SK-N-MC (cell line): ENCODE measurements at places on chromosomes 7 and 10.

- no peak for DNase-seq
Observed at GRCh38 chr10:69721690-69722310, 79.9 kb upstream of the COL13A1 start.

DNA sequence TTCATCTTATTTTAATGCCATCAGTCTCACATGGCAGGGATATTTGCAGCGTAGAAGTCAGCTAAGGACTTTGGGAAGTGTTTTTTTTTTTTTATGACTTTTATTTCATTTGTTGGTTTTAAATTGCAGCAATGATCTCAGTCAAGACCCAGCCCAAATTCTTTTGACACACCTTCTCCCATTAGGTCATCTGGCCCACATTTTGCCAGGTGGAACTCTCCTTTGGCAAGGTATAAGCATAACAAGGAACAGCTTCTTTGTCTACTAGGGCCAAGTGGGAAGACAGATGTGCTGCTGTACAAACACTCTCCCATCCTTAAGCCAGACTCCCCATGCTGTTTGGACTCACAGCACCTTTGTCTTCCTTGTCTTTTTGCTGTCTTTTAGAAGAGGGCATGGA, 41.8 kb downstream of the PLEKHA8 start:
- no peak for DNase-seq

- no peak for DNase-seq
Observed at GRCh38 chr7:155533827-155534690, 12.3 kb downstream of the CNPY1 start.

DNA sequence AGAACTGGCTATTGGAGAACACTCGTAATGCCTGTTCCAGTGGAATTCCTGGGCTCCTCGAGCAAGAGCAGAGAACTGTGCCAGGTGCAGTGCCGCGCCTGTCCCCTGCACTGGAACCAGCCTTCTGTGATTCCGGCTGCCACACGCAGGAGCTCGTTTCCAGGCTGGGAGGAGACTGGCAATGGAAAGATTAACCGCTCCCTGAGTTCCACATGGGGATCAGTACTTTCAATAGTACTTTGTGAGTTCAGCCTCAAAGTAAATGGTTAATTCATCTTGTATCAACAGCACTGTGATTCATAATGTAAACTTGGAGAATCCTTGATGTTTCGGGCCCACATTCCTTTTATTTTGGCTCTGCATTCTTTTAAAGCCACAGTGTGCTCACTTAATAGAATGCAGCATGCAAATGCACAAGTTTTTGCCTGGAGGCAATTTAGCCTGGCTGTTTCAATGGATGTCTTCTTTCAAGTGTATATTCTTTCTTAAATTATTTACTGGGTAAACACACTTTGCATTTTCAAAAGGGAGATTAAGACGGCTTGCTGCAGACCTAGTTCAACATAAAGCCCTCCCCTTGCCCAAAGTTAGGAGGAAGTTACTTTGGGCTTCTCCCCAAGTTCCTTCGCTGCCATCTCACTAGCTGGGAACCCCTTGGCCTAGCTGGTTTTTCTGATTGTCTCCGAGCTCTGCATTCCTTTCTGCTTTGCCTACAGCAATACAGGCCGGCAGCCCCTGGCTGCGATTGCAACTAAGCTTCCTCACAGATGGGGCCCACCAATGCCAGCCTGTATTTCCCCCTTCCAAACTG, 138.1 kb upstream of the TCF7L2 start:
- peak; percentile 94 for DNase-seq

DNA sequence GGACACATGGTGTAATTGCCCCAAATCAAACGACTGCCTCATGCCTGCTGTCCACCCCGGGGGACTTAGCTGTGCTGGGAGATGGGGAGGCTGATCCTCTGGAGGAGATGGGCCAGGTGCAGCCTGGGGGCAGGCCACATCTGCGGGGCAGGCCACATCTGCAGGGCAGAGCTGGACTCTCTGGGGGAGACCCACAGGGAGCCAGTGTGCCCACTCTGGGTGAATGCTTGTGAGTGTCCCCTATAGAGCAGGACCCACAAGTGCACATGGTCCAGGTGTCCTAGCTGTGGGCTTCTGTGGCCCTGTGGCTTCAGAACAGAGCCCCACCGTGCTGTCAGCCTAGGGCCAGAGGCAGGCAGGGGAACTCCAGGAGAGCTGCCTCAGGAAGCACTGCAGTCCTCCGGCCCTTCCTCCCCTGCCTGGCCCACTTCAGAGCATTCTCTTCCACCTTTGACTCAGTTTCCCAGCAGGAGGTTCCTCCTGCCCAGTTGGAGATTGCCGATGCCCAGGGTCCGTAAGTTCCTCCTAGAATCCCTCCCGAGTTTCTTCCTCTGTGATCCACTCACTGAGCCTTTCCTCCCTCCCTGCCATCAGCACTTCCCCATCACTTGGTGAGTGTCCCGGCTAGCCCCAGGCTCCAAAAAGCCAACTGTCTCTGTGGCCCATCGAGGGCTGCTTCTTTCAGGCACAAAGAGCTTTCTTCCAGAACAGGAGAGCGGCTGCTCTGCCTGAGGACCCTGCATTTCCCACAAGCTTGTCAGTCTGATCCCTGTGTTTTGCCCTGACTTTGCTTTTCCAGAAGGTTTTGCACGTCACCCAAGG, 50.3 kb downstream of the ADCYAP1R1 start:
- DNase-seq, result no peak

DNA sequence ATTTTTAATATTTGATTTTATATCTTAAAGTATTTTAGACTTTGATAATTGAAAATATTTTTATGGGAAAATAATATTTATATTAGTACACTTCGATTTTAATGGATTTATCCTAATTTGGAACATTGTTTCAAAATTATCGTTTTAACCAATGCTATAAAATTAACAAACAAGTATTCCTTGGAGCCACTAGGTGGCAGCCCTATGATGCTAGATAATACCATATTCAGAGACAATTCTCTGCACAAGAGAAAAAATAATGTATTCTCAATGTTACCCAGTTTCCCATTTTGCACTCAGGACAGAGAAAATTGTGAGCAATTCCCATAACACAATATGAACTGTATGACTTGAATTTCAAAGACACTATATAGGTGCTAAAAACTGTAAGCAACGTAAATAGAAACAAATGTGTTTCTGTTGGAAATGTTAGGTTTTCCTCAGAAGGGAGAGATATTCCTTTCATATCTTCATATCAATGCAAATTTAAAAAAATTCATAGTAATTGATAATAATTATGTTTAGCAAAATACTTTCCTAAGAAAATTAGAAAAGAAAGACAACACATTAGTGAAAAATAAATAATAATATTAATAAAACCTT, 237.8 kb downstream of the SEMA3E start:
- peak; percentile 20 for DNase-seq

DNA sequence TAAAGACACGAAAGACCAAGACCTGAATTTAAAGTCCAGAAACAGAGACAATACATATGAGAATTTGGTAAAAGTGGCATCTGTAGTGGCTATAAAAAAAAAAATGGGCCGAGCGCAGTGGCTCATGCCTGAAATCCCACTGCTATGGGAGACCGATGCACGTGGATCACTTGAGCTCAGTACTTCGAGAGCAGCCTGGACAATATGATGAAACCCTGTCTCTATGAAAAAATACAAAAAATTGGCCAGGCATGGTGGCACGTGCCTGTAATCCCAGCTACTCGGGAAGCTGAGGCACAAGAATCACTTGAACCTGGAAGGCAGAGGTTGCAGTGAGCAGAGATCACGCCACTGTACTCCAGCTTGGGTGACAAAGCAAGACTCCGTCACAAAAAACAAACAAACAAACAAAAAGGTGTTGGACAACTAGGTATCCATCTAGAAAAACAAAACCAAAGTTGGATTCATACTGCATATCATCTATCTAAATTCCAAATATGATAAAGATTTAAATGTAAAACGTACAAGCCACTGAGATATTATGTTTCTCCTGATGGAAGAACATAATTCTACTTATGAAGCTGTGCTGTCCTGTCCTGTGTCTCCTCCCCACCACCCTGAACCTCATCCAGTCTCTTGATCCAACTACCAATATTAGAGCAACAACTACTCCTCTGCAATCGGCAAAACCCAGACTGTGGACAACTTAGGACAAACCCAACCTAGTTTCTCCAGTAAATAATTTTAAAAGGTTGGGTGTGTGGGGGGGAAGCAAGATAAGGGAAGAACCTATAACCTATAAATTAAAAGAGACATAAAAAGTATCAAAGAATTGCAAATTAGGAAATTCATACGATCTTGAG, 53.7 kb downstream of the ATAD1 start:
- no peak for DNase-seq

DNA sequence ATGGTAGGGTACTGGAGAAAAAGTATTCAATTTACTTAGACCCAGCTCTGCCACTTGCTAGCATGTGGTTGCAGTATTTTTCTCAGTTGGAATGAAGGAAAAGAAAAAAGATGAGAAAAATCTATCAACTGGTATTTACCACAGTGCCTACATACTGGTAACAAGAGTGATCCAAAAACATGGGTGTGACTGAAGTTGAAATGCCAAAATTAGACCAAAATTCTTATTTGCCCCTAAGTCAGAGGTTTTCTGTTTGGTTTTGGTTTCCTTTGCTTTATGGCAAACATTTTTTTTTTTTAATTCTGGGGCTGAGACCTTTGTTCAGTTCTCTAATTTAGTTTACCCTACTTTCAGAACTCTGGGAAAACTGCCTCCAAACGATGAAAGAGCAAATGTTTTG, 12.3 kb downstream of the HYCC1 start:
- DNase-seq, result no peak

- no peak for DNase-seq
Observed at GRCh38 chr10:8498881-8499280, 444.4 kb downstream of the GATA3 start.

DNA sequence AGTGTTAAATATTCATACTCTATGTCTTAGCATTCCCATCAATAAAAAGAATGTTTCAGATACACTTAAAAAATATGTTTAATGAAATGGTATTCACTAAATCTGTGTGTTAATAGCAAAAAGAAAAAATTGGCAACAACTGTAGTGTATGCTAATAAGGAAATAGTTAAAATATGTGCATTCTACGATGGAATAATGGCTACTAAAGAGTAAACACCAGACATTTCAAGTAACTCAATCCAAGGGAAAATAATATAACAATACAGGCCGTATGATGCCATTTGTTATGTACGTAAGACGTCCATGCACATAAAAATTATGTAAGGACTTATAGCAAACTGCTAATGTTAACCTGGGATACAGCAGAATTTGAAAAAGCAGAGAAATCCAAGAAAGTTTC, 46.6 kb downstream of the MAD1L1 start:
- no peak for DNase-seq

GRCh38 chr7:127609297-127609696, 8.6 kb downstream of the PAX4 start:
- no peak for DNase-seq
